Progenitor cell of endocrine pancreas (in vitro differentiated cells): ENCODE measurements at places on chromosomes 3 and 15.

DNA sequence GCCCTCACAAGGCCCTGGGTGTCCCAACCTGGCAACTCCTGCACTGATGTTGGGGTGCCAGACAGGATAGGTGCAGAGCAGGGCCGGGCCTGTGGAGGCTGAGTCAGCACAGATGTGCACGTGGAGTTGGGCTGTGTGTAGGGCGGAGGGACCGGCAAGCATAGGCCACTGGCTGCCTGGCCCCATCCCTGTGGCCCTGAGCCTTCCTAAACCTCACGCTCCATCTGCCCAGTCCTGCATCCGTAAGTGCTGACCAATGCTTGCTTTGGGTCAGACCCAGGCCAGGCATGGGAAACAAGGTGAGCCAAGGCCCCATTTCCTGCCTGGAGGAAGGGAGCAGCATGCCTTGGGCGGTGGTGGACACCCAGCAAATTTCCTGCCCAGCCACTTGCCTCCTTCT is 5.8 kb upstream of the IQSEC1 start:
- no peak for DNase-seq

- no peak for DNase-seq
Observed at GRCh38 chr15:99421172-99421656, 144.6 kb upstream of the MEF2A start.

DNA sequence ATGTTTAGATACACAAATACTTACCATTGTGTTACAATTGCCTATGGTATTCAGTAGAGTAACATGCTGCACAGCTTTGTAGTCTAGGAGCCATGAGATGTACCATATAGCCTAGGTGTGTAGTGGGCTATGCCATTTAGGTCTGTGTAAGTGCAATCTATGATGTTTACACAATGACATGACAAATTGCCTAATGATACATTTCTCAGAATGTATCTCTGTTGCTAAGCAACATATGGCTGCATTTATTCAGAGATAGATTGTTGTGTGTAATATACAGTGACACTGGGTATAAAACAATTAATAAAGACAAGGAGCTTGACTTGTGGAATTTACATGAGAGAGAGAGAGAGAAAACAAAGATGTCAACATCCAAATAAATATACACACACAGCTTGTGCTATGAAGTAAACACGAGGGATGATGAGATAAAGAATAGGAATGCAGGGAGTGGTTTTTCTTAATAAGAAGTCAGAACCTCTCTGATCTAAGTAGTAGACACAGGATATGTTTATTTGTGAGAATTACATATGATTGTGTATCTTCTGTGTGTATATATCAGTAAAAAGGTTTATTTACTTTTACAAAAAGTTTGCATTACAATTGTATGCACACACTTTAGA is 110.0 kb downstream of the KCNAB1 start:
- DNase-seq, result no peak

DNA sequence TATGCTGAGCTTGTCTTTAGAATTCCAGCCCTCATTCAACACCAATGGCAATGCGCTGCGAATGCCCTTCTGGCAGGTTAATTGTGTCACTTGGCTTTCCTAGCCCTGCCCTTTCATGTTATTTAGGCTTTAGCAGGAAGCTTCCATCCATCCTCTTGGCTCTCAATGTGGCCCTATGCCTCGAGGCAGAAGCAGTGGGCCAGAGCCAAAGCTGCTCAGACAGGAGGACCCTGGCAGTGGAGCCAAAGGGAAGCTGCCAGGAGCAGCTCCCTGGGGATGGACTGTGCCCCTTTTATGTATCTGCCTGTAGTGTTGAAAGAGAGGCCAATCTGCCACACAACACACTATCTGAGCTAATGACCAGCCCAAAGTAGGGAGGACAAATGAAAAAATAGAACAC is 376.4 kb downstream of the CTNNB1 start:
- DNase-seq, result no peak

DNA sequence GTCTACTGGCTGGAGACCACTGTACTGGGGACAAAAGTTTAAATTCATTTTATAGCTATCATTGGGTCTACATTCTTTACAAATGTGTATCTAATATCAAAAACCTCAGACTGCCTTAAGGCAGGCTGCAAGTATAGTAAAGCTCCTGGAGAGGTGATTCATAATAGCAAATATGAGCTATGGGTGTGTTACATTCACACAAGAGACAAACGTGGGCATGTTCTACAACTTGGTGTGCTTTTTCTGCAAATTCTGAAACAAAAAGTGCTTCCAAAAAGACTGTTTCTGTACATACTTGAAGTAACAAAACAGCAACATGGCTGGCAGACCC is 1101.4 kb downstream of the ROBO1 start:
- DNase-seq, result no peak

DNA sequence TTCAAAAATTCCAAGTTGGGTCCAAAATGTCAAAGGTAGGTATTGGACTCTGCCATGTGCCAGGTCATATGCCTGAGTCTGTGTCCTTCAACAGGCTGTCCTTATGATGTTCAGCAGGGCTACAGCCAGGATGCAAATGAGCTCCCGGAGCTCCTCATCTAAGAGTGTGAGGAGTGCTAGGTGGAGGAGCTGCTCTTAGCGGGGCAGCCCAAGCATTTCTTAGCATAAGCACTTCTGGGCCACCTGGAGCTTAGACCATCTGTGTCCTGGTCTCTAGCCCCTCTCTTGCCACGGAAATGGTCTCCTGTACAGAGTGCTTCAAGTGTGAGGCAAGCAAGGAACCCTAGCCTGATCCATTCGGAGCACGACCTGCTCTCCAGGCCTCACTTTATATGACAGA is 64.6 kb upstream of the PRR23C start:
- no peak for DNase-seq

- no peak for DNase-seq
Observed at GRCh38 chr3:129503471-129504291, 24.8 kb upstream of the RHO start.

- DNase-seq, result no peak
Observed at GRCh38 chr3:181418233-181418632, 293.5 kb upstream of the SOX2 start.

GRCh38 chr3:87191641-87192040 is 35.5 kb upstream of the CHMP2B start:
- DNase-seq, result no peak

- no peak for DNase-seq
Observed at GRCh38 chr3:30544812-30545211, 61.6 kb upstream of the TGFBR2 start.

DNA sequence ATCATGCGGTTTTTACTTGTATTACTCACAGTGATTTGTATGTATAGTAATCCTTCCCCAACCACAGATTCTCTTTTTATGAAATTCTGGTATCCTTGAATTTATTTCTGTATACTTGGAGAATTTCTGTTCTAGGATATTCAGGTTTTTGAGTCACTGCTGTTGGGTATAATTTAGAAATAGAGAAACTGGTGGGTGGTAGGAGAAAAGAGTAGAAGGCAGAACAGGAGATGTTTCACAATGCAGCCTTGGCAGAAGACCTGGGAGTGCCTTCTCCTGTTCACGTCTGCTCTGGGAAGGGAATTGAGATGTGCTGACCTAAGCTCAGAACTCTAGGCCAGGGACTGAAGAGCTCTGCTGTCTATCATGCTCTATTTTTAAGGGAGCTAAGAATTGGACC is 193.6 kb downstream of the EPHB1 start:
- no peak for DNase-seq

DNA sequence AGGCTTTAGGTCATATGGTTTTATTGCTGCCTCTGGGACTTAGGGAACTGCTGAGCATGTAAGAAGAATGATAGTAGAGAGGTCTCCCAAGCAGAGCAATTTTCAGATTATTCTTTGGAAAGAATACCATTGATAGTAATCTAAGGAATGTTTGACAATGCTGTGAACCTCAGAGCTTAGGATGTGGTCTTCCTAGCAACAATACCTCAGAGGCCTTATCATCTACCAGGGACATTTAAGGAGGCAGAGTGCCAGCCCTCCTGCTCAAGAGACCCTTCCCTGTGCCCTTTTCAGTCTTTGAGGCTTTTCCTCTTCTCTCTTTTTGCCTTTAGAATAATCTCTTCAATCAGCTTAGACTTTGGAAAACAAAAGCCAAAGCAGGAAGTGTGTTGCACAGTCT is 272.1 kb downstream of the OXSM start:
- no peak for DNase-seq

- DNase-seq, result no peak
Observed at GRCh38 chr3:10160925-10161324, 3.8 kb upstream of the IRAK2 start.

DNA sequence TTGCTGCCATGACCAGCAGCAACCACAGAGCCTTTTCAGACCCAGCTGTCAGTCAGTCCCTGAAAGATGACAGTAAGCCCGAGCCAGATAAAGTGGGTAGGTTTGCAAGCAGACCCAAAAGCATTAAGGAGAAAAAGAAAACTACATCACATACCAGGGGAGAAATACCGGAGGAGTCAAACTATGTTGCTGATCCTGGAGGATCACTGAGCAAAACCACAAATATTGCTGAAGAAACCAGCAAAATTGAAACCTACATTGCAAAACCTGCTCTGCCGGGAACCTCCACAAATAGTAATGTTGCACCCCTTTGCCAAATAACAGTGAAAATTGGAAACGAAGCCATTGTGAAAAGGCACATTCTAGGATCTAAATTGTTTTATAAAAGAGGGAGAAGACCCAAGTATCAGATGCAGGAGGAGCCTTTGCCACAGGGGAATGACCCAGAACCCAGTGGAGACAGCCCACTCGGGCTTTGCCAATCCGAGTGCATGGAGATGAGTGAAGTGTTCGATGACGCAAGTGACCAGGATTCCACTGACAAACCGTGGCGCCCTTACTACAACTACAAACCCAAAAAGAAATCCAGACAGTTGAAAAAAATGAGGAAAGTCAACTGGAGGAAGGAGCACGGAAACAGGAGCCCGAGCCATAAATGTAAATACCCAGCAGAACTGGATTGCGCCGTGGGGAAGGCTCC is 42.1 kb upstream of the RASA2 start:
- no peak for DNase-seq

DNA sequence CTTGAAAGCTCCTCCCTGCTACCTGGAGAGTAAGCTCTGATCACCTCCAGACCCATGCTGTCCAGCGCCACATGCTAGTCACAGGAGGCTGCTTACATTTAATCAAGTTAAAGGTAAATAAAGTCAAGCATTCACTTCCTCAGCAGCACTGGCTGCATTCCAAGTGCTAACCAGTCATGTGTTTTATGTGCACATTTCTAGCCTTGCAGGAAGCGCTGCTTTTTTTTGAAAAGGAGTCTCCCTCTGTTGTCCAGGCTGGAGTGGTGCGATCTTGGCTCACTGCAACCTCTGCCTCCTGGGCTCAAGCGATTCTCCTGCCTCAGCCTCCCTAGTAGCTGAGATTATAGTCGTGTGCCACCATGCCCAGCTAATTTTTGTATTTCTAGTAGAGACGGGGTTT is 279.2 kb downstream of the GABRG3 start:
- no peak for DNase-seq

GRCh38 chr15:65476903-65477302 is 40.6 kb downstream of the DPP8 start:
- DNase-seq, result no peak

- DNase-seq, result no peak
Observed at GRCh38 chr3:191263850-191264249, 64.8 kb downstream of the OSTN start.

DNA sequence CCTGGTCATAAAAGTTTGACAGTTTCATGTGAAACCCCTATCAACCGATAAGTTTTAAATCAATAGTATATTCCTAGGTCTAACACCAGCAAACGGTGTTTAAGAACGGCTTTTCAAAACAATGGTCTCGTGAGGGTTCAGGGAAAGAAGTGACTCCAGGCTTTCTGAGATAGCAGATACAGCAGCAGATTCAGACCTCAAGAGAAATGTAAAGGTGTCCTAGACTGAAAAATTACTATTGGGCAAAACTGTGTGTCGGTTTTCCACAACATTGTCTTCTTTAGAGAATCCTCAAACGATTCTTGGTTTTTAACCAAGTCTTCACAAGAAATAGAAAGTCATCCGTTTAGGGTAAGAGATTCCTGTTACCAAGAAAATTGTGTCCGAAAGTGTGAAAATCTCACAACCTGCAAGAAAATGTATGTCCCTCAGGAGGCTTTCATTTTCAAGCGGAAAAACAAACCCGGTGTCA is 1.2 kb downstream of the SETD2 start:
- no peak for DNase-seq

- DNase-seq, result no peak
Observed at GRCh38 chr3:64188810-64189560, 36.3 kb downstream of the PRICKLE2 start.

DNA sequence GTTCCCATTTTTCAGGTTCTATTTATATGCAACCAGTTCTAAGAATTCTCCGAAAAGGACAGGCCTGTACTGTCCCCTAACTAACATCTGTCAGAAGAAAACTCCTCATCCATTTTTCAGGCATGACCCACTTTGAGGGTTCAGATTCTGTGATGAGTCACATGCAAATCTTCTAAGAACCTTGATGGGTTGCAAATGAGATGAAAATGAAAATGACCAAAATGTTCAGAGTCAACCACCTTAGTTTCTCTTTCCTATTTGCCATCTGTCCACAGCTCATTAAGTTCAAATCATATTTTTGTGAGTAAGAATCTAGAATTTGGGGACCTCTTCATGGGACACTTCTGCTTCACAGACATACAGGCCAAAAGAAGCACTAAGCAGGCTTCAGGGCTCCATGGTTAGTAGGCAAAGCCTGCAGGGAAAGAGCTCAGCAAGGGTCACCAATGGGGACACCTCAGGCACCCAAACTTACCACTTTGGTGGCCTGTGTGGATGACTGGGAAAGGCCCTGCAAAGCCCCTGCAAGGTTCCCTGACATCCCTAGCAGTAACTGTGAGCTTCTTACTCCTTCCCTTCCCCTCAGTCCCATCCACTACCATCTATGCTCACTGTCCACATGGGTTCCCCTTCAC is 122.0 kb downstream of the WDR76 start:
- no peak for DNase-seq

DNA sequence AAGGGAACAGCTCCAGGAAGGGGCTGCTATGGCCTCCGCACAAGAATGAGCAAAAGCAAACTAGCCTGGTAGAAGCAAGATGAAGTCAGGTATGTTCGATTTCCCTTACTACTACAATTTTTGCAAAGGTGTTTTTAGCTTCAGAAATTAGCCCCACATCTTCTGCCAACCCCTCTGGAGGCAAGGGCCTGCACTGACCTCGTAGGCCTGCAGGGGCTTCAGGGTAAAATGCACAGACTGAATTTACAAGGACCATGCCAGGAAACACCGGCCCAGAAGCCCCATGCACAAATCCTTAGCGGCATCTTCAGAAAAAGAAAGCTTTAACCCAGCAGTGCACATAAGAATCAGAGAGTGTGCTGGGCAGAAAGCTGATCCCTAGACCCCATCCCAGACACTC is 53.0 kb downstream of the SLC6A1 start:
- no peak for DNase-seq

- DNase-seq, result no peak
Observed at GRCh38 chr3:37630441-37630840, 231.2 kb upstream of the CTDSPL start.

DNA sequence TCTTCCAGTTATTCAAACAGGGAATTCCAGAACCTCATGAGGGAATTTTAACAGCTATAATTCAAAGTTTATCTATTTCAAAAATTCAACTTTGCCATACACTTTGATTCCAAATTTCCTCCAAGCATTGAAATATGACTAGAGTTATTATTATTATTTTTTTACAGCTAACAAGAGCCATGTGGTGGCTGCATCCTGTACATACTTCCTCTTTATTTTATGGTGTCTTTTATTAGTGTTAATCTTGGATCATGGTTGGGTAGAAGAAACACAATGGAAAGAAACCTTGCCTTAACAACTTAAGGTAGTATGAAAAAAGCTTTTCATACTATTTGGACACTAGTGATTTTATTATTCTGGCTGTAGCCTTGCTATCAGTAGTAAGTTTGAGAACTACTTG is 52.7 kb downstream of the TFG start:
- no peak for DNase-seq
